ENCODE measurements at places on chromosomes 2 and 18. TPM values are rescaled to one million over a fixed set of nuclear protein-coding genes. Genes with fewer than 3 reads are reported as not detected.

The ZNF396 gene
- 0.37 TPM for total RNA-seq

The EVX2 gene
- total RNA-seq, result not detected

The CLEC4F gene
- total RNA-seq, result not detected

The ZNF24 gene
- 37.6 TPM for total RNA-seq

The CASP8 gene
- 128 TPM for total RNA-seq

The ZSWIM2 gene
- total RNA-seq, result not detected

The RGPD4 gene
- not detected for total RNA-seq

The DSG3 gene
- not detected for total RNA-seq

DNA sequence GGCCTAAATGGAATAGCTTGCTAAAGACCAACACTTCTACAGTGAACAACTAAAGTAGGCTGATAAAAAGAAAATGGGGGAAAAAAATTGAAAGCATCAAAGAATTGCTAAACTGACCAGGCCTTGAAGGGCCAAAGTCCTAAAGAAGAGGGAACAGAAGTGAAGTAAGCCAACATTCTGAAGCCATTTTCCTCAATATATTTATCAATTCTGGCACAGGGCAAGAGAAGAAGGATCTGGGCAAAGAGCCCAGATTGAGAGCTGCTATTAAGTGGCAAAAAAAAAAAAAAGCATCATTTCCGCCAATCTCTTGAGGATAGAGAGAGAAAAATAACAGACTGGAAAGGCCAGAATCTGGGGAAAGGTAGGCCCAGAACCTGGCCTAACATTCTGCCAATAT, 25.7 kb downstream of the FANCL start:
- no peak for ATAC-seq

DNA sequence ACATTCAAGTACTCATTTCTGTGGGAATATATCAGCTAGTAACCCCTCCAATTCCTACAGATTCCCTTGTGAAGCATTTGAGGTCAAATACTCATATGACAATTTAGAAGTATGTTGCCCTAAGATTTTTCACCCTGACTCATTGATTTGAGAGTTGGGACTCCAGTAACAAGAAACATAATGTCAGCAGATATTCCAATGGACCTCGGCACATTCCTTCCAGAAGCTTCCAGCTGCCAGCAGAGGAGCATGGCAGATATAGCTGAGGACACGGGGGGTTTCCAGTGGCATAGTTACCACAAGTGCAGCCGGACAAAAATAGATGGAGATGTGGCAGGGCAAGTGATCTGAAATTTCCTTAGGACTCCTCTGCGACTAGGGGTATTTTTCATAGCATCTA, 101.9 kb upstream of the ARHGAP28 start:
- ATAC-seq, result no peak

DNA sequence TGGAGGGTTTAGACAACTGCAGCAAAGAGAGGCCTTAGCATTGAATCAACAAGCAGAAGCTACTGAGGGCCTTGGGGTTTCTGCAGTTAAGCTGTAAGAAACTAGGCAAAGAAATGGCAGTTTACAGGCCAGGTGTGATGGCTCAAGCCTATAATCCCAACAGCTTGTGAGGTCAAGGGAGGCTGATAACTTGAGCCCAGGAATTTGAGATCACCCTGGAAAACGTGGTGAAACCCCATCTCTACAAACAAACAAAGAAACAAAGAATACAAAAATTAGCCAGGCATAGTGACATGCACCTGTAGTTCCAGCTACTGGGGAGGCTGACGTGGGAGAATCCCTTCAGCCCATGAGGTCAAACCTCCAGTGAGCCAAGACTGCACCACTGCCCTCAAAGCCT, 421.6 kb upstream of the CHST9 start:
- ATAC-seq, result no peak

- no peak for ATAC-seq
Observed at GRCh38 chr2:138922973-138923563, 142.9 kb upstream of the NXPH2 start.

DNA sequence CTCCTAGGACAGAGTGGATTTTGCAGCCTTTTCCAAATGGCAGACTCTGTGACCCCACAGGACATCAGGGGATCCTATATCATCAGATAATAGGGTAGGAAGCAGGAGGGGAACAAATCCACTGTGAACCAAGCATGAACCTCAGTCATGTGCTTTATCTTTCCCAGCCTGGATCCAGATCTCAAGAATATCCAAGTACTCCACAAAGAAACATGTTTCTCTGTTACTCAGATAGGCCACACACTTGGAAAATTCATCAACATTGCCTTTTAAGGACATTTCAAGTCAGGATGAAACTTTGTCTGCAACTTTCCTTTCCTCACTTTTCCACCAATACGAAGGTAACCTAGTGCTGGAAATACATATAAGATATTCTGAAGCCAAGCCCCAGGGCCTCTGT, 85.8 kb downstream of the RDH14 start:
- ATAC-seq, result no peak

- no peak for ATAC-seq
Observed at GRCh38 chr18:3283253-3283863, 21.4 kb downstream of the MYL12B start.

DNA sequence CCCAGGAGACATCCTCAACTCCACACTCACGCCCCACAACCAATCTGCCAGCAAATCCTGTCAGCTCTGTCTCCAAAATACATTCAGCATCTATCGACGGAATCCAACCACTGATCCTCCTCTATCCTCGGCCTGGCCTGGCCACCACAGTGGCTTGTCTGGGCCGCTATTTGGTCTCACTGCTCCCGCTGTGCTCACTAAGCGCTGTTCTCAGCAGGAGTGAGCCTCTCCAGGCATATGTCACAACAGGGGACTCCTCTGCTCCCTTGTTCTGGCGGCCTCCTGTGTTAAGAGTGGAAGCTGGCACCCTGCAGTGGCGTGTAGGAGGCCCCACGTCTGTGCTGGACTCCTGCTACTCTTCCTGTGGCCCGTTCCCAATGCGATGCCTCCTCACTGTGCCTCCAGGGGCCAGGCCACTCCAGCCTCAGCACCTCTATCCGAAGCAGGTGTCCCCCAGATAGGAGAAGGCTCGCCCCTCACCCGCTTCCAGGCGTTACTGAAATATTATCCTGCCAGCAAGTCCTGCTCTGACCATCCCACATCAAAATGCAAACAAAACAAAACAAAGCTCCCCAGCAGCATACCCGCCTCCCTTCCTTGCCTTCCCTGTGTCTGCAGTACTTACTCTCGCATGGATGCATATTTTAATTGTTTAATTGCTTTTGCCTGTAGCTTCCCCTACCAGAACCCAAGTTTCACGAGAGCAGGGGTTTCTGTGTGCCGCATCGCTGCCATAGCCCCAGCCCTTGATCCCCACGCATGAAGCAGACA, 39.9 kb downstream of the CENPO start:
- ATAC-seq, result no peak

GRCh38 chr18:24914685-24915084, 437.3 kb downstream of the ZNF521 start:
- no peak for ATAC-seq

DNA sequence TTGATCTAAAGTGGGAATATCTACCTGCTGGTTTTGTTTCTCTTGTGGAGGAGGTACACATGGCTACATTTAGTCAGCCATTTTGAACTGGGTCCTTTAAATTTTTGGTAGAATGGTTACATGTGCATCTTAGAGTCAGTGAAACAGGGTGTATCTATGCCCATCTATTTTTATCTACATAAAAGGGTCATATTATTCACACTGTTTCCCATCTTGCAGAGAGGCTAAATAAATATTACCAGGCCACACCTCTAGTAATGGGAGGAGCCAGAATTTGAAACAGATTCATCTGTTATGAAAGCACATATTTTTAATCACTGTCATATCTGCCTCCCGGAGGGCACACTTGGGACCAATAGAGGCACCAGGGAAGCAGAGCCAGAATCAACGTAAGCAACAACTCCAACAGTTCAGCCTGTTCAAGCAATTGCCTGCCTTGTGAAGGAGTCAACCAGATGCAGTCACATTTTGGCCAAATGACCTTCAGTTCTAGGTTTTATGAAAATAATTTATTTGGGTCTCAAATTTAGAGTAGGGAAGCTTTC, 376.8 kb downstream of the TSN start:
- no peak for ATAC-seq

DNA sequence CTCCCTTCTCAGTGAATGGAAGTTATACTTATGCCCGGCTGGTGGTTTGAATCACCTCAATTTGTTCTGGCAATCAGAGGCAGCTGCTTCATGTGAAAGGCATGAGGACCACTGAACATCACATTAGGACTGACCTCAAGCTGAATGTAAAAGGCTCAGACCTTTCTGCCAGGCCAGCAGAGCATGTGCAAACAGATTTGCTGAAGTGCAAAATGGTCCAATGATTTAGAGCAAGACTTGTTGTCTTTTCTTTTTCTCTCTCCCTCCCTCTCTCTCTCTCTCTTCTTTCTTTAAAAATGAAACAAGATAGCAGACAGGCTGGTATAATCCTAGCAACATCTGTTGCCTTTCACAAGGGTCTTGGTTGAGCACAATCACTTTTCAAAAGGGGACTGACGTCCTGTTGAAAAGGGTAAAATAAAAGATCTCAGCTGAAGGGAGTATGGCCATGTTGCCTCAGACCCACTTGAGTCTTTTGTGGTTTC, 13.3 kb upstream of the CDH7 start:
- ATAC-seq, result no peak

DNA sequence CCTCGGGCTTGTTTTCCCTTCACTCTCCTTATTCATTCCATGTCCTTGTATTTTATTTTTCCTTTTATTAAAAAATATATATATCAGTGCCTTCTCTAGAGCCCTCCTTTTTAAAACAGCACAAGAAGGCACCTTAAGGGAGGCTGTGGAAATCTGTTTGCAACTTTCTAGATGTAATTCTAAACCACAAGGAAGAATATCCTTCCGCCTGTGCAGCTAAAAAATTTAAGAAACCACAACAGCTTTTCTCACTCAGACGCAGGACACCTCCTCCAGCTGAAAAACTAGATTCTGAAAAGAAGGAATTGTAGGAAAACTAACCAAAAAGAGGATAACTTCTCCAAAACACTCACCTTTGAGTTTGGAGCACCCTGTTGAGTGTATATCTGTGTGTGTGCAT, 142.2 kb downstream of the BCL11A start:
- ATAC-seq, result no peak

DNA sequence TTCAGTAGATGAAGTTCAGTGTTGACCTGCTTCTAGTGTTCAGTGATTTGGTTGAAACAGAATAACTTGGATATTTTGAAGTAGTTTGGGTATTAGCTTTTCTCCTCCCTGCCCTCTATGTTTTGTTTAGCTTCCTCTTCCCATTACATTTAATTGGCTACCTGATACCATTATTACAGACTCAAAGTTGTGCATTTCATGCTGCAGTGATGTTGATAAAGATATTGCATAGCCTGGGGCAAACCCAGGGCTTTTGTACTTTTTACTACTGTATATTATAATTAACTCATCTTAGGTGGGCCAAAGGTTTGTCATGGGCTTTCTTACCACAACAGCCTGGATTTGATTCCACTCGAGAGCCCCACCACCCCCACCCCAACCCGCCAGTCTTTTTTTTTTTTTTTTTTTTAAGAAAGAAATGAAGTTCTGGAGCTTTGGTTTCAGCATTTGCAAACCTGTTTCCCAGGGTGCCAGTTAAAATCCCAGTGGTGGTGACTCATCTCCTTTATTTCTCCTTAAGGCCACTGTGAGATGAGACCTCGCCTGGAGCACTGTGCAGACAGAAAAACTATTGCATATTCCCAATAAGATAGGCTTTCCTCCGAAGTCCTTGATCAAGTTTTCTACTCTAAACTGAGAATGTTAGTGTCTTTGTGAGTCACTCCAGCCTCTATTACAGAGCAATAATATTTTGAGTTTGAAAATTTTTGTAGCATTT, 393.7 kb upstream of the FANCL start:
- ATAC-seq, result no peak

GRCh38 chr2:36549165-36549574, 48.8 kb downstream of the FEZ2 start:
- peak; percentile 14 for ATAC-seq

- ATAC-seq, result no peak
Observed at GRCh38 chr2:73448856-73449255, 63.2 kb downstream of the ALMS1 start.

DNA sequence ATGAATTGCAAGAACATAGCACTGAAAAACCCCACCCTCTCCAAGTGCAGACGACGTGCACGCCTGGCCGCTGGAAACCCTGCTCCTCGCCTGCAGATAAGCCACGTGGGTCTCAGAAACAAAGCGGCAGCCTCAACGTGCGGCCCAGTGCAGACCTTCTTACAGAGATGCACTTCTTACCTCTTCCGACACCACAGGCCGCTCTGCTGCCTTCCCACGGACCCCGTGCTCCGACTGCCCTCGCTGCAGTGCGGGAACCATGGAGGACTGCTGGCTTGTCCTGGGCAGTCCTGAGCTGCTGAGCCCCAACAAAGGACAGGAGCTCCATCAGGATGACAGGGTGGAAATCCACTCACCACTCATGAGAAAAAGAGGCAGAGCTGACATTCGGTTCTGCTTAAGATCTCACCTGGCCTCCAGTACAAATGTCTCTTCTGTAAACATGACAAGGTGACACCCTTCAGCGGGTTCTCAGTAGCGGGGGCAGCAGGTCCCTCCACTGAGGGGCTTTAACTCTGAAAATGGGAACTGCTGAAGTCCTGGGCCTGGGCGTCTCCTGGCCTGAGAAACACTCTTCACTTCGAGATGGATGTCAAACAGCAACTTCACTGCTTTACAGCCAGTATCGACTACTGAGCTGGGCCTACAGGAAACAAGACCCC, 6.2 kb downstream of the COPS9 start:
- no peak for ATAC-seq
